ENCODE measurements at places on chromosomes 6 and 20.

DNA sequence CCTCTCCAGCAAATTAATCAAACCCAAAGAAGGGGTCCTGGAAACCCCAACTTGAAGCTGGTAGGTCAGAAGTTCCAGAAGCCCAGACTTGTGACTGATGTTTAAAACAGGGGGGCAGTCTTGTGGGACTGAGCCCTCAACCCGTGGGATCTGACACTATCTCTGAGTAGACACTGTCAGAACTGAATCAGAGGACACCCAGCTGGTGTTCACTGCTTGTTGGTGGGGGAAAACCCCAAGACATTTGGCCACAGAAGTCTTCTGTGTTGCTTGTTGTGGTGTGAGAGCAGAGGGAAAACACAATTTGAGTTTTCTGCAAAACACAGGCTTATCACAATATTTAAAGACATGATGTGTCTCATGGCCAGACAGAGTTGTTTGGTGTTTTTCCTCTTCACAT, 29.9 kb downstream of the KIF13A start:
- no peak for DNase-seq

DNA sequence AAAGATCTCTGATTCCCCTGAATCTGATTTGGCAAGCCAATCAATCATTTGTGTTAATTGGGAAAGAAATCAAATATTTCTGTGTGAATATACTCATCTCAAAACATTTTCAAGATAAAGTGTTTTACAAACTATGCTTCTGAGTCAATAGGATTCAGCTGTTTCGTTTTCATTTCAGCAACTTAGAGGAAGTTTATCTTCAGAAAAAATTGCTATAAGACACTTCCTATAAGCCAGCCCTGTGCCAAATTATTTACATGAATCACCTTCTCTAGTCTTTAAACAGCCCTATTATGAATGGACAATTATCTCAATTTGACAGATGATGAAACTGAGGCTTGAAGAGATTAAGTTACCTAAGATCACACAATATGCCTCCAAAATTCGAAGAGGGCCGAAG, 10.9 kb downstream of the DEFB129 start:
- DNase-seq = no peak

- no peak for DNase-seq
These were observed 4.3 kb upstream of the CEBPB start for GRCh38 chr20:50186151-50186885.

DNA sequence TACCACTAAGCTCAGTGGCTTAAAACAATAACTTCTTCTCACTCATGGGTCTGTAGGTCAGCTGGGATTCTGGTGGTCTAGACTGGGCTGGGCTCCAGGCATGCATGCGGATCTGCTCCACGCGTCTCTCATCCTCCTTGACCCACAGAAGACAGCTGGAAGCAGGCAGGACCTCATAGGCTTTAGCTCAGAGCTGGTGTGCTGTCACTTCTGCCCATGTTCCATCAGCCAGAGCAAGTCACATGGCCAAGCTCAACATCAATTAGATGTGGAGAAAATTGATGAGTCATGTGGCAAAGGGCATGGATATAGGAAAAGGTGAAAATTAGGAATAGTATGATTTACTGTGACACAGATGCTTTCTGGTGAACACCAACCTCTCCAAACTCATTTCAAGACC, 57.4 kb upstream of the PSMF1 start:
- no peak for DNase-seq

GRCh38 chr20:4802527-4802926, 80.8 kb downstream of the PRND start:
- DNase-seq = no peak

- no peak for DNase-seq
These were observed 345.2 kb upstream of the RGS17 start for GRCh38 chr6:153476243-153476642.

DNA sequence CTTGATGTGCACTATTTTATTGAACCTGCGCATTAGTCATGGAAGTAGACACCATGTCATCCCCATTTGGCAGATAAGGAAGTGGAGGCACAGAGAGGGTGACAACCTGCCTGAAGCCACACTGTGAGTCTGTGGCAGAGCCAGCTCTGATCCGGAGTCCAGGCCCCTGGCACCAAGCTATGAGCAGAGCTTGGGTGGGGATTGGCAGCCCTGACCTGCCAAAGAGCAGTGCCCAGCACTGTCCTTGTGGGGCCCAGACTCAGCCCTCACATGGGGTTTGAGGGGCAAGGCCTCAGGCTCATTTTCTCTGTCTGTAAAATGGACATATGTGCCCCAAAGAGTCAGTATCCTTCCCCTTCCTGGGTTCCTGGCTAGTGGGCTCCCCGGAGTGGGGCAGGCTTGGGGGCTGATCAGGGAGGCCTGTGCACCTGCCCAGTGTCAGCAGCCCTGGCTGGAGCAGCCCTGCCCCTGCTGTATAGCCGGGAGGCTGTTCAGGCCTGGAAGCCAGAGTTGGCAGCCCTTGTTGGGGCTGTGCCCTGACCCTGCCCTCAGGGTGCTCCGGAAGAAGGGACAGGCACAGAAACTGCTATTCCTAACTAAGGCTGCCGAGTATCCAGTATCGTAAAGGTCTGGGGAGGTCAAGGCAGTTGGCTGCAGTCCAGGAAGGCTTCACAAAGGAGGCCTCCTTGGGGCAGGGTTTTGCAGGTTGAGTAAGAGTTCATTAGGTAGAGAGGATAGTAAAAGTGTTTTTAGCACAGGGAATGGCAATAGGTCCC, 38.7 kb downstream of the TGM2 start:
- no peak for DNase-seq

GRCh38 chr20:46827718-46828458, 66.8 kb upstream of the EYA2 start:
- no peak for DNase-seq

GRCh38 chr6:122760330-122760729, 19.2 kb upstream of the FABP7 start:
- no peak for DNase-seq

GRCh38 chr6:119661628-119662027, 312.1 kb upstream of the MAN1A1 start:
- no peak for DNase-seq

- no peak for DNase-seq
These were observed 7.3 kb downstream of the PTGIS start for GRCh38 chr20:49560646-49561045.

DNA sequence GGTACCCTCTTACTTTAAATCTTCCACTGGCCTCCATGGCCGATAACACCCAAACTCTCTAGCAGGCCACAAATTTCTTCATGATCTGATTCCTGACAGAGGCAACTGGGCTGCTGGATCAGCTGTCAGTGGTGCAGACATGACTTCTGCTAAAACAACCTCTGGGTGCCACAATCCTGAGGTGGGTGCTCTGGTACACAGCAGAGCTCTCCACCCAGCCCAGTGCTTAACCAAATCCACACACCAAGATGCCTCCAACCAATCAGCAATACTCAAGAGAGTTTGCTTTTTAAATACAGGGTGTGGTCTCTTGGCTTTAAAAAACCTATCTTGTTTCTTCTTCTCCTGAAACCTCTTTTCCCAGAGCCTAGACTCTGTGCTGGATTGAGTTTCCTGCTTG, 126.6 kb upstream of the SPACA1 start:
- DNase-seq = no peak

- no peak for DNase-seq
These were observed 114.1 kb upstream of the INSM1 start for GRCh38 chr20:20253744-20254330.

DNA sequence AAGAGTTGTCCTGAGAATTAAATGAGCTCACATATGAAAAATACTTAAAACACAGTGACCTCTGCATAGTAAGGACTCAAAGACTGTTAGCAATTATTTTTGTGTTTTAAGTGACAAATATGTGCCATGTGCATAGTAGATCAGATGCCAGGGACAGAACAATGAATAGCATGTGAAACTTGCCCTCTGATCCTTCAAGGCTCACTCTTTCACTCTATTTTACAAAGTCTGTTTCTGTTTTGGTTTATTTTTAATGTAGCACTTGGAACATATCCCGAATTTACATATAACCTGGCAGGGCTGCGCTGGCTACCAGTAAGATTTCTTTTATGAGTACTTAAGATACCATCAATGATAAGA, 135.5 kb upstream of the TNFAIP3 start:
- DNase-seq = no peak

- DNase-seq = no peak
These were observed 66.0 kb downstream of the ZBTB2 start for GRCh38 chr6:151325075-151326050.

DNA sequence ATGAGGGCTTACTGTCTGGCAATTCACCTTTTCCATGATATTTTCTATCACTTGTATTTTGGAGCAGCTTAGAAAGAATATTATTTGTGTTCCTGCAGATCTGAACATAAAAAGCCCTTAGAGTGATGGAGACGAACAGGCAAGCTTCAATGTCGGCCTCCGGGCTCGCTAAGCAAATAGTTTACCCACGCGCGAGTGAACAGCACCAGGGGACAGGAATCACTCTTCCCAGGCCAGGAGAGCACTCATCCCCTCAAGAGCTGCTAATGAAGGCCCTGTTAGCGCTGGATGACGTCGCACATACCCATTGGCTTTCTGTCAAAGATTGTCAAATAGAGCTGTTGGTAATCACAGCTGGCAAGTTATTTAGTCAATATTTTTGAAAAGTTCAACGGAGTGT, 395.7 kb downstream of the ZFAND3 start:
- DNase-seq = no peak

DNA sequence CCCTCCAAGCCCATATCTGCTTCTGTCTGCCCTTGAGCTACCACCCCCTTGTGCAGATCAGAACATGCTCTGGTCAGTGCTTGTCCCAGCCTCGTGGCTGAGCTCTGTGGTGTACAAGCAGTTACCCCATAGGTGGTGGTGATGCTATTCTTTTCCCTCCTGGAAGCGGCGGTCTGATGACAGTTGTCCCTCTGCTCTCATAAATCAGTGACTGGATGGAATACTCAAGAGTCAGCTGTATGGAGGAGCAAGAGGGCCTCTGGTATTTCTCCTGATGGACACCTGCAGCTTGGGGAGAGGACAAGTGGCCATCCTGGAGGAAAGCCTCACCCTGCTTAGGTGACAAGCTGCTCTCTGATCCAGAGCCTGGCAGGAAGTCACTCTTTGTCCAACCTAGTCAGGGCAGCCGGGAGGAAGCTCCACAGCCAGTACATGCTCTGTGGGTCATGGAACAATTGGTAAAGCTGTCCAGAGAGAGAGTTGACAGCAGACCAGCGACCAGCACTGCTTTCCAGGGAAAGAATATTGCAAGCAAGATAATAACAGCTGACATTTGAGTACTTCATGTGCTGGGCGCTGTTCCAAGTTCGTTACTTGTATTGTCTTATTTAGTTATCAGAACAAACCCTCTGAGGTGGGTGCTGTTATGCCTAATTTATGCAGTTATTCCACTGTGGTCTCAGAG, 47.1 kb downstream of the SCAND1 start:
- DNase-seq = no peak

- no peak for DNase-seq
These were observed 54.3 kb downstream of the ADTRP start for GRCh38 chr6:11724286-11724685.

GRCh38 chr6:136921381-136921935, 643 bp upstream of the SLC35D3 start:
- no peak for DNase-seq
